ENCODE measurements at places on chromosomes 12 and 14.

DNA sequence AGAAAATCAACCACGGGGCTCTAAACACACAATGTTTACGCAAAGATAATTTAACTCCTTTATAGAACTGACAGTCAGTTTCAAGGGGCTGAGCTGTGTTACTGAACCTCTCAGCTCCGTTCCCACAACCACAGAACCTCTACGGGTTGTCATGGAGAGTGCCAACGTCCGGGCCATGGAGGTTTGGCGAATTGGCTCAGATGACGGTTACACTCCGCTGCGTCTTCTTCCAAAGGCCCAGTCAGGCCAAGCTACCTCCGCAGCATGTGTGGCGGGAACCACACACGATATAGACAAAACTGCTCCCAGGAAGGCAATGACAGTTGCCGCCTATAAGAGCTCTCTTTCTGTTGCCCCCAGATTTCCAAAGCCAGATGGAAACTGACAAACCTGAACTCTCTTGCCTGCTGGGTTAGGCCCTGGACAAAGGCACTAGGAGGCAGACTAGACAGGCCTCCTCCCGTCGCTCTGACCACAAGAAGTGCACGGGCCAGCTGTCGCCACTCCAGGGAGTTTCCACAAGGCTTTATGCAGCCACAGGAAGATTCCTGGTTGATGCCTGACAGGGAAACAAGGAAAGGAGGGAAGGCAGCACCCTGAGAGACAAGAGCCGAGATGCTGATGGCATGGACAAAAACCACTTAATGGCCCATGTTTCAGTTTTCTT lies 30.3 kb downstream of the CCDC88C start:
- DNase-seq = no peak

- DNase-seq = peak; percentile 65
Observed at GRCh38 chr14:96614481-96614881, 112.3 kb downstream of the PAPOLA start.

- DNase-seq = no peak
Observed at GRCh38 chr14:98374136-98374535, 897.9 kb downstream of the BCL11B start.

GRCh38 chr12:47082796-47083621 lies 3.2 kb upstream of the AMIGO2 start:
- DNase-seq = no peak
